ENCODE measurements at places on chromosomes 16 and 17.

- no peak for DNase-seq
These were observed 4.8 kb downstream of the PPM1D start for GRCh38 chr17:60604686-60605334.

GRCh38 chr17:48747445-48748363 lies 19.2 kb upstream of the HOXB13 start:
- DNase-seq, result no peak

GRCh38 chr16:48232493-48233040 lies 11.5 kb upstream of the LONP2 start:
- no peak for DNase-seq

DNA sequence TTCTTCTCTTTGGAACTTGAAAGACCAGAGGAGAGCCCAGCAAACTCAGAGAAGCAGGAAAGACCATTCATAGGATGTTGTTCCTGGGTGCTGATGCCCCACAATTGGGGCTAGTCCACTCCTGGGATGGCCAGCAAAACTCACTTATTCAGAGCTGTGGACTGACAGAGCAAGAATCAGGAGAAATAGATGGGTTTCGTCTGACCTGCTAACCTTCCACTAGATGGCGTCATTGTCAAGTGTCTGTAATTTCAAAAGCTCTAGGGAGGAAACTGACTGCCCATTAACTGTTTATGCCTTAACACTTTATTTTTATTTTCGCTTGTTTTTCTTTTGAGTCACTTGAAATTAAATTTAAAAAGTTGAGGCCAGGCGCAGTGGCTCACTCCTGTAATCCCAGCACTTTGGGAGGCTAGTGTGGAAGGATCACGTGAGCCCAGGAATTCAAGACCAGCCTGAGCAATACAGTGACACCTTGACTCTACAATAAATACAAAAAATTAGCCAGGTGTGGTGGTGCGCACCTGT lies 28.7 kb upstream of the MILR1 start:
- DNase-seq, result peak; percentile 94

DNA sequence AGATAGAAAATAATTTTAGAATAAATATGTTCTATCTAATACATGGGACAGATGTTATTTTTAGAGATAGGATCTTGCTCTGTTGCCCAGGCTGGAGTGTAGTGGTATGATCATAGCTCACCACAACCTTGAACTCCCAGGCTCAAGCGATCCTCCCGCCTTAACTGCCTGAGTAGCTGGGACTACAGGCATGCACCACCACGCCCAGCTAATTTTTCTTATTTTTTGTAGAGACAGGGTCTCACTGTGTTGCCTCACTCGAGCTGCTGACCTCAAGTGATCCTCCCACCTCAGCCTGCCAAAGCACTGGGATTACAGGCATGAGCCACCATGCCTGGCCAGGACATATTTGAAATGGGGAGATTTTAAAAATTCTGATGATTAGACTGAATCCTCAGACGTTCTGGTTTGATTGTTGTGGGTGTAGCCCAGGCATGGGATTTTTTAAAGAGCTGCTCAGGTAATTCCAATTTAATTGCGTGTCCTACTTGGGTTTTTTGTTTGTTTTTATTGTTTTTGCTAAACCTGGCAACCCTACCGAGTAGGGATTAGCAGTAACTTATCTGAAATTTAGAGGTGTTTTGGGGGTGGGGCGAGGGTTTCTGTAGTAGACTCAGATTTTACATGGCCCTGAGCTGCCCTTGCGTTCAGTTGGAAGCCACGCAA lies 142.9 kb downstream of the RAB11FIP4 start:
- no peak for DNase-seq

DNA sequence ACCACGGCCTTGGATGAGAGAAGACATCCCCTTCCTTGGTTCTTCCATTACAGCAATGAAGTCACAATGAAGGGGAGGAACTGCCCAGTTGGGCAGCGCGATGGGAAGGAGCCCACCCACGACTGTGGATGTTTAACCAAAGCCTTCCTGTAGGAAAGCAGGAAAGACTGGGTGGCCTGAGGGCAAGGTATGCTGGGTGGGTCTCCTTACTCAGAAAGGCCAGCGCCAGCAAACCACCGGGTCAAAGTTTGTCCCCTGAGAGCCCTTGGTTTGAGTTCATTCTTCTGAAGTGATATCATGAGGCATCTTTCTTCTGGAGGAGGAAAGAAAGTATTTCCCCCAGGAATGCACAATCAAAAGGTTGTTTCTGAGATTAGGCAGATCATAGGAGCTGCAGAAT lies 105.2 kb downstream of the C16orf95 start:
- DNase-seq, result no peak
